CD4-positive, alpha-beta T cell treated with Interleukin-2 at 100 ng/mL for 4 hours (primary cell): ENCODE measurements at places on chromosomes 13 and 19.

- no peak for DNase-seq
Measured at GRCh38 chr19:3981373-3981735, 3.9 kb downstream of the EEF2 start.

DNA sequence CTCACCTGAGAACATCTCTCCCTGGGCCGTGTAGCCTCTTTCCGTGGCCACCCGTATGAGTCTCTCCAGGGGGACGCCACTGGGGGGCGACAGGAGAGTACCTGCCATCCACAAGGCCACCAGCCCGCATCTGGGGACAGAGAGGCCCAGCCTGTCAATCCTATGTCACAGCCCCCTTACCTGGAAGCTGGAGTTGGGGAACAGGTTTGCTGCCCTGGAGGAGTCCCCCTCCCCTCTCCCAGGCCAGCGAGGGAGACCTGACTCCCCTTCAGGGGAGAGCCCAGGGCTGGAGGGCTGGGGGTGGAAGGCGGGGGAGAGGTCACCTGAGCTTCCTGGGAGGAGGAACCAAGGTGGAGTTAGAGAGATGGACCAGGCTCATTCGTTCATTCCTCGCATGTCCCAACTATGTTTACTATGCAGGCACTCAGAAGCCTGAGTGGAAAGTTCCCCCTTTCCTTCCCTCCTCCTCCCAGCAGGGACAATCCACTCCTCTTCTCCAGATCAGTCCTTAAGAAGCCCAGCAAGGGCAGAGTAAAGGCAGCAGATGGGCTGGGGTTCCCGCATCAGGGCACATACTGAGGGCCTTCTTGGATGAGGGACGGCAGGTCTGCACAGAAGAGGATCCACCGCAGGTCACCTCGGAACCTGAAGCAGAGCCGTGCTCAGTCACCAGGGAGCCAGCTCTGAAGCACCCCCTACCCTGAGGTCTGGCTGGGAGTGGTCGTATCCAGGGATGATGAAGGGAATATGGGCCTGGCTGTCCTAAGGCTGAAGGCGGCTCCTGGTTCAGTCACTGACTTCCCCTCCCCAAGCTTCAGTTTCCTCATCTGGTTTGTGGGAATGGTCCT is 5.5 kb downstream of the ACTMAP start:
- peak; percentile 35 for DNase-seq

DNA sequence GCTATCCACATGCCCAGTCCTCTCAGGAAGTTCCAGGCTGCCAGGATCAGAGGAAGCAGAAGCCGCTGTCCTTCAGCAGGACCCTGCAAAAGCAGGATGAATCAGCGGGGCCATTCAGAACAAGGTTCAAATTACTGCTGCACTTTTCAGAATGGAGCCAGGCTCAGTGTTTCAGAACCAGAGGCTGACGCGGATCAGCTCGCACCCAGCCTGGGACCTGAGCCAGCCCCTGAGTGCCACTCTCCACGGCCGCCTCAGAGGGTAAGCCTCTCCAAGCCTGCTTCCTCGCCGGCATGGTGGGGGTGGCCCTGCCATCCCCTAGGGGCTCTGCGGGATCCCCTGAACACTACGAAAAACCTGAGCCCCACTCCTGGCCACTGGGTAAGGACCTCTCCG is 24.7 kb downstream of the RASA3 start:
- no peak for DNase-seq

DNA sequence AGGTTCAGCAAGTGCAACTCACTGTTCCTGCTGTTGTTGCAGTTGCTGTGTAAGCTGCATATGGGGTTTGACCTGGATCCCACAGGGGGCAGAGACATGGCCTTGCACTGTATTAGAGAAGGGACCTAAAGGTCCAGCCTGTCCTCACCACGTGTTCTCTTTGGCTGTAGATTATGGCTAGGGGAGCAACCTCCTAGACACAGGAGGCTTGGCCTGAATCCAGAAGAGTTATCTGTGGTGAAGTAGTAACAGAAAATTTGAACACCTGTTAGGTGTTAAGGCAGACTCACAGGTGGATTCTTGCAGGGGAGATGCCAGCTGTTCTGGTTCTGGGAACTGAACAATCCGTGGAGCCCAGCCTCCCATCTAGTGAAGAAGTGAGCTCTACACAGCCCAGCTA is 3.4 kb upstream of the CYP4F11 start:
- DNase-seq: no peak

GRCh38 chr19:35822579-35822978 is 9.9 kb upstream of the PRODH2 start:
- DNase-seq: no peak

- no peak for DNase-seq
Measured at GRCh38 chr13:112431734-112432133, 55.6 kb downstream of the SPACA7 start.

- DNase-seq: no peak
Measured at GRCh38 chr13:49213997-49214916, 5.9 kb upstream of the MLNR start.

DNA sequence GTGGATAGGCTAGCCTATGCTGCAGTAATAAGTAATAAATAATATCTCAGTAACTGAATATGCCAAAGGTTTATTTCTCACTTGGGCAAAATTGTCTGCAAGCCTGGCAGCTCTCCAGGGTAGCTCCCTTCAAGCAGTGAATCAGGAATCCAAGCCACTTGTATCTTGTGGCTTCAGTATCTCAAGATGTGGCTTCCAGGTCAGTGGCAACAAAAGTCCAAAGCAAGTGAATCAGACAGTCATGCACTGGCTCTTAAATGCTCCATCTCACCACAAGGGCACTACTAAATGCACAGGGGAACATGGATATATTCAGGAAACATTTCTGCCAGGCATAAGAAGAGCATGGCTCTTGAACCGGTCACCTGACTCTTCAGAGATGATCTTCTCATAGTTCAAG is 126.3 kb downstream of the KCTD12 start:
- no peak for DNase-seq
